ENCODE measurements at places on chromosomes 6 and 20.

- DNase-seq = no peak
These were observed 473.7 kb downstream of the QKI start for GRCh38 chr6:163888030-163888819.

GRCh38 chr20:38754924-38755323, 6.7 kb downstream of the ACTR5 start:
- DNase-seq = no peak

GRCh38 chr20:59135093-59135492, 28.5 kb upstream of the ZNF831 start:
- peak; percentile 60 for DNase-seq

GRCh38 chr6:1442929-1443328, 53.6 kb downstream of the FOXF2 start:
- DNase-seq = no peak

GRCh38 chr6:27863962-27864905, 48.0 kb downstream of the OR2B2 start:
- DNase-seq = no peak

- peak; percentile 26 for DNase-seq
These were observed 4.0 kb downstream of the ARID1B start for GRCh38 chr6:156780962-156781853.

DNA sequence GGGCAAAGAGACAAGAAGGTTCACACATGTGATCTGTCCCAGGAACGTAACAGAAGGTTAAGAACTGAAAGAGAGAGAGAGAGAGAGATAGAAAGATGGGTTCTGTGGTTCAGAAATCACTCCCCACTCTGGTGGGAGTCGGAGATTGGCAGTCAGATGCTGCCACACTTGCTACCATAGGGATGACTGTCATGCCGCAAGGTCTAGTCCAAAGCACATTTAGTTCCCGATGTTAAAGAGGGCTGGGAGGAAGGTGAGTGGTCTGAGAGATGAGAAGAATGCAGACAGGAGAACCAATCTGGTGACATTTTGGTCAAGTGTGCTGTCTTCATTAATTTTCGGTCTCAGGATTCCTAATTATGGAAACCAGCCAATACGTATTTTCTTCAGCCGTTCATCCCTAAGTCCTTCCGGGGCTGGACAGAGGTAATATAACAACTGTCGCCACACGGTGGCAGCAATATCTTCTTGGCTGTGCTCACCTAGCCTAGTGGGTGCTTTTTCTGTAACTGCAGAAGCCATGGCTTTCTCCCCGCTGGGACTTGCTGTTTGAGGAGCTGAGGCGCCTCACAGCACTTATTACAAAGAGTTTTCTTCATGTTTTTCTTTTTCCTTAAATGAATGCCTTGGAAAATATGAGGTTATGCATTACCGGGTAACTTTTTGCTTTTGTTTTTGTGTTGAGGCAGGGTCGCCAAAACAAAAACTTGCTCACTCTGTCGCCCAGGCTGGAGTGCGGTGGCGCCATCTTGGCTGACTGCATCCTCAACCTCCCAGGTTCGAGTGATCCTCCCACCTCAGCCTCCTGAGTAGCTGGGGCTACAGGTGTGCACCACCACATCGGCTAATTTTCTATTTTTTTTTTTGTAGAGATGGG, 46.0 kb downstream of the SLC35D3 start:
- peak; percentile 79 for DNase-seq

DNA sequence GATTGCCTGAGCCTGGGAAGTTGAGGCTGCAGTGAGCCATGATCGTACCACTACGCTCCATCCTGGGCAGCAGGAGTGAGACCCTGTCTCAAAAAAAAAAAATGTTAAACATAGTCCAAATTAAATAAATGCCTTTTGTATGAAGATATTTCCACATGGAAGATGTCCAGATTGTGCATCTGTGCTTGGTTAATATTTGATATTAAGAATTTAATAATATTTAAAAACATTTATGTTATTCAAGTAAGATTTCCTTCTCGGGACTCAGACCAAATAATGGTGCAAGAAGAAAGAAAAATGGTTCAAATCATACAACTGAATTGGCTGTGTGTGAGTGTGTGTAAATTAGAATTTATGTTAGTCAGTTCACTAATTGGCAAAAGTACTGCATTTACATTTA, 202.5 kb downstream of the TBC1D7 start:
- DNase-seq = no peak

GRCh38 chr6:155388591-155388990, 67.0 kb downstream of the NOX3 start:
- DNase-seq = no peak

DNA sequence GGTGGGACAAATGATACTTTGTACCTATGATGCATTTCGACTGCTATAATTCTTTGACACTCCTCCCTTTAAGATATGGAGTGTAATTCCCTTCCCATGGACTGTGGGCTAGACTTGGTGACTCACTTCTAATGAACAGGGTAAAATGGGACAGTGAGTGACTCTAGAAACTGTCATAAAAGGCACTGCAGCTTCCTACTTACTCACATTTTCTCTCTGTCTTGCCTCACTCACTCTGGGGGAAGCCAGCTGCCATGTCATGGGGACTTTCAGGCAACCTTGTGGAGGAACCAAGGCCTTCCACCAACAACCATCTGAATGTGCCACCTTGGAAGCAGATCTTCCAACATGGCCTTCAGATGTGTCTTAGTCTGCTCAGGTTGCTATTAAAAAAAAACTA, 12.9 kb upstream of the GFOD1 start:
- DNase-seq = peak; percentile 44

DNA sequence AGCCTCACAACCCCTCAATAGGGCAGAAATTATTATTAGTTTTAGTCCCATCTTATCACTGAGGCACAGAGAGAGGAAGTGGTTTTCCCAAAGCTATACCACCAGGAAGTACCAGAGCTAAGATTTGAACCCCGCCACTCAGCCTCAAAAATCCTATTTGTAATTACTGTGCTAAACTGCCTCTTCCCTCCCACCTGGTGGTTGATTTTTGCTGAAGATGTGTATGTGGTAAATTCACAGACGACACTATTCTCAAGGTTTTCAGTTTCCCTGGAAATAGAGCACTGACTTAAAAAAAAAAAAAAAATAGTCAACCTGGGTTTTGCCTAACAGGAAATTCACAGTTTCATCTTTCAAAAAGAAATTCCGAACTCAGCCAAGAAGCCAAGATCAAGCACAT, 57.9 kb downstream of the TSHZ2 start:
- DNase-seq = no peak

- no peak for DNase-seq
These were observed 75.1 kb upstream of the DUSP22 start for GRCh38 chr6:217048-217659.

GRCh38 chr6:135813401-135813800, 38.1 kb upstream of the PDE7B start:
- DNase-seq = peak; percentile 4

DNA sequence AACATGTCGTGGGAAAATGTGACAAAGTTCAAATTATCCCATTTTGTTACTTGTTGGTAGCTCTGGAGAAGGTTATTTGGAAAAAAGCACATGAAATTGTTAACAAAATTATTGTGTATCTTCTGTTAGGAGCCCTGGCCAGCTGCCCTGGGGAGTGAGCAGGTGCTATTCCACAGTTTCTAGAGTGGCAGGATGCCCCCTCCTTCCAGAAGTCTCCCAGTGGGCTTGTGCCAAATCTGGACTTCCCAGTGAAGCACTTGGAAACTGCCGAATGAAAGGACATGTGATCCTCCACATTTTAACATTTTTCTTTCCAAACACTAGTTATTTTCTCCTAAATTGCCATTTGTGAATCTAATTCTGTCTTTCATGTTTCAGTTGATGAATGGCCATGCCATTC, 66.9 kb upstream of the CLDN20 start:
- DNase-seq = no peak

DNA sequence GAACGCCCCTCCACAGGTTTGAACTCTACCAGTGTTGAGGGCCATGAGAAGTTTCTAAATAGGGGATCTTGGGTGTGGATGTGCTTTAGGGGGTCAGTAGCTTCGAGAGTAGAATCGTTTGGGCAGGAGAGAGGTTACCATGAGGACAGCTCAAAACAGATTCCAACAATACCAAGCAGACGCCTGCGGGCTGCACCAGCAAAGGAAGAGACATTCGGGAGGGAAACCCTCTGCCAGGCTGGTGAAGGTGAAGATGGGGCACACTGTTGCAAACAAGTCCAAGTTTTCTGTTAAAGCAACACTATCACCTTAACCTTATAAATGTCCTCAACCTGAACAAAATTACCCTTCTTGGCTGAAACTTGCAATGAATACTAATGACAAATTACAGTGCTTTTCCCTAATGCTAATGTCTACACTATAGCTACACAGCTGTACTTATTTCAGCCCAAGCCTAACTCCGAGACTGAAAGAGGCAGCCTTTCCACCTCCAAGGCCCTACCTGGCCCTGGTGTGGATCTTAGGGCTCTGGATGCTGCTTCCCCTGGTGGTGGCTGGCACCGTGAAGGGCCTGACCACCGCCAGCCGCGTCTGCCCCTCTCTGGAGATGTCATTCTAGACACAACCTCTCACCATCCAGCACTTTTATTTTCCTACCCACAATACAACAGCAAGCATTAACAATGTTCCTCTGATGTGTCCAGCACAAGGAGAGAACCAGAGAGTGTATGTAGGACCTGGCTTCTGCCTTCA, 80.1 kb downstream of the DLL1 start:
- no peak for DNase-seq

DNA sequence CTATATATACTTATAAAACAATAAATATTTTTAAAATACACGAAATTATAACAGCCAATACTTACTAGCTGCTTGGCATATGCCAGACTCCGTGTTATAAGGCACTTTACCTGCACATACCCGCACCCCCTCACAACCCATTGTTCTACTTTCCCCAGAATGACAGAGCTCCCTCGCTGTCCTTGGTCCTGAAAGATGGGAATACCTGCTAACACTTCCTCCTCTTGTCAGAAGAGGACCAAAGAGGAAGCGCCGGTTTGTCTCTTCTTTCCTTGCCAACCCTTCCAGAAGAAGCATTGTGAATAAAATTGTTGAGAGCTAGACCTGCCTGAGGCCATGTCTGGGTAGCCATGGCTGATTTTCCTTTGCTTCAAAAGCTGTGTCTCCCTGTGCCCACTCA, 149.3 kb downstream of the PTPRT start:
- DNase-seq = no peak

DNA sequence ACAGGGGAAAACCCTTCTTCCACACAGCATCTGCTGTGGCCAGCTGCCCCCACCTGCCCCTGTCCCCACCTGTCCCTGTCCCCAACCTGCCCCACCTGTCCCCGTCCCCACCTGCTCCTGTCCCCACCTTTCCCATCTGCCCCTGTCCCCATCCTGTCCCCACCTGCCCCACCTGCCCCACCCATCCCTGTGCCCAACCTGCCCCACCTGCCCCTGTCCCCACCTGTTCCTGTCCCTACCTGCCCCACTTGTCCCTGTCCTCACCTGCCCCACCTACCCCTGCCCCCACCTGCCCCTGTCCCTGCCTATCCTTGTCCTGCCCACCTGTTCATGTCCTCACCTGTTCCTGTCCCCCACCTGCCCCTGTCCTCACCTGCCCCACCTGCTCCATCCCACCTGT, 6.4 kb upstream of the MYT1 start:
- DNase-seq = no peak

- no peak for DNase-seq
These were observed 87.7 kb upstream of the NOX3 start for GRCh38 chr6:155543166-155543847.

DNA sequence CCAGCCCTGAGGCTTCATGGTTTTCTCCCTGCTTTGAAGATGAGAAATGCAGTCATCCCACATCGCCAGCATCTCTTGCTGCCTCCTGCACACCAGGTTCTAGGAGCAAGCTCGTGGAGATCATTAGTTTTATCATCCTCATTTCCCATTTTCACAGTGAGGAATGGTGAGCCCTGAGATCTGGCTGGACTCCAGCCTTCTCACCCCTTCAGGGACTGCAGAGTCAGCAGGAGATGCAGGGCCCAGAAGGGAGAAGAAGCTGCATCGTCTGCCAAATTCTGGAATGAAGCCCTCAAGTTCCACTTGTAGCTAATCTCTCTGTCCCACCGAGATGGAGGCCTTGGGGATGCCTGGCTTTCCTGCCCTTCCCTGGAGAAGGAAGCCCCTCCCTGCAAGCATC, 216.8 kb downstream of the TAF4 start:
- no peak for DNase-seq

- no peak for DNase-seq
These were observed 31.9 kb downstream of the INSM1 start for GRCh38 chr20:20399531-20400500.

GRCh38 chr6:170094686-170095272, 196.1 kb downstream of the DLL1 start:
- DNase-seq = no peak

DNA sequence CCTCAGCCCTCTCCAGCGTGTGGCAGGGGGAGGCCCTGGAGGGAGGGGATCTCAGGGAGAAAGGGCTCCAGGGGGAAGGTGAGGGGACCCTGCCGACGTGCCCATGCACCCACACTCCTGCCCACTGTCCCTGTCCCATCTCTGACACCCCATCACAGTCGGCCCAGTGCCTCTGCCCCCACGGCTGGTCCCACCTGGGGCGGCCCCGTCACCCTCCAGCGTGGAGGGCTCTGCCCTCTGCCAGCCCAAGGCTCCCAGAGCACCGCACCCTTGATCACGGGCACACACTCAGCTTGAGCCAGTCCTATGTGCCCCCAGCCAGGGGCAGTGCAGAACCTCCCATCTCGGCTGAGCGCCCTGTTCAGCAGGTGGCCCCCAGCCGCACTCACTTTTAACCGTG, 9.2 kb downstream of the SLC4A11 start:
- DNase-seq = no peak

- no peak for DNase-seq
These were observed 18.5 kb downstream of the CUL9 start for GRCh38 chr6:43200541-43200940.

DNA sequence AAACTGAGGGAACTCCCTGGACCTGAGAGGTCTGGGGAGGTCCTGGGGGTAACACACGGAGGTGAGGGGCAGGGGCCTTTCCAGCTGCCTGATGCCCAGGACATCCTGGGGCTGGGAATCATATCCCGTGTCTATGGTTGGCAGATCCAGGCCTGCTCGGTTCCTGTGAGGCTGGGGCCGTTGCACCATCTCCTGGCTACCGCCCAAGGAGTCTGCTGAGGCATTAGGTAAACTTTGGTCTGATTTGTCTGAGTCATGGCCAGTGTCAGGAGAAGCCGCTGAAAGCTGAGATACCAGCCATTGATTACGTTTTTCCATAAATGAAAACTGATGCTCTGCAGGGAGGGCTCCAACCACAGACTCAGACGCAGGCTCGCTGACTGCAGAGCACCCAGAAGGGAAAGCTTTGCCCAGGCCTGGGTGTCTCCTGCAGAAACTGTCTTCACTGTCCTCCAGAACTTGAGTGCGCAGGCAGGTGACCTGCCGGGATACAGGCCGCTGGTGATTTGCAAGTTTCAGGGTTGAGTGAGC, 14.2 kb downstream of the TRAF3IP2 start:
- DNase-seq = peak; percentile 99

DNA sequence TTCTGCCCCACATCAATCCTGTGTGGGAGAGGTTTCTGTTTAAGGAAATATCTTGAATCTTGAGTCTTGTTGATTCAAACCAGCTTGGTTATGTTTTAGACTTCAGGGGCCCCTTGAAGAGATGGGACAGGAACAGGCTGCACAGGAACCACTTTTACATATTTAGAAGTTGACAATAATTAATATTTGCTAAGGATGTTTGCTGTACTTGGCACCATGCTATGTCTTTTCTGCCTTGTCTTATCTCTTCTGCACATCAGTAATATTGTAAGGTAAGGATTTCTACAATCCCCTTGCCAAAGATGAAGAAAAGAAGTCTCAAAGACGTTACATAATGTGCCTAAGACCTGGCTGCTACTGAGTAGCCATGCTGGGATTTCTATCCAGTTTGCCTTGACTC, 48.0 kb upstream of the PMEPA1 start:
- DNase-seq = no peak

- DNase-seq = no peak
These were observed 213.9 kb upstream of the ECI2 start for GRCh38 chr6:4349323-4349722.
